Stromal cell of bone marrow (primary cell): ENCODE measurements at places on chromosomes 6 and 20.

- DNase-seq, result no peak
Observed at GRCh38 chr6:89357390-89357789, 4.9 kb upstream of the UBE2J1 start.

- DNase-seq, result no peak
Observed at GRCh38 chr20:556984-557383, 13.4 kb upstream of the CSNK2A1 start.

- peak; percentile 99 for DNase-seq
Observed at GRCh38 chr20:35883778-35884540, 70.3 kb downstream of the SCAND1 start.

GRCh38 chr6:9346923-9347322 lies 911.6 kb upstream of the SLC35B3 start:
- no peak for DNase-seq

- peak; percentile 54 for DNase-seq
Observed at GRCh38 chr6:137709424-137710236, 157.4 kb upstream of the TNFAIP3 start.

GRCh38 chr6:127300411-127300810 lies 33.7 kb downstream of the RNF146 start:
- DNase-seq, result peak; percentile 75
